ENCODE measurements at places on chromosomes 4 and X. TPM values are rescaled to one million over a fixed set of nuclear protein-coding genes. Genes with fewer than 3 reads are reported as not detected.
A peak's percentile ranks its signal among the peaks of the same experiment; 100 is the strongest.

- DNase-seq: no peak
Observed at GRCh38 chrX:103372886-103373285, 3.5 kb upstream of the BEX3 start.

DNA sequence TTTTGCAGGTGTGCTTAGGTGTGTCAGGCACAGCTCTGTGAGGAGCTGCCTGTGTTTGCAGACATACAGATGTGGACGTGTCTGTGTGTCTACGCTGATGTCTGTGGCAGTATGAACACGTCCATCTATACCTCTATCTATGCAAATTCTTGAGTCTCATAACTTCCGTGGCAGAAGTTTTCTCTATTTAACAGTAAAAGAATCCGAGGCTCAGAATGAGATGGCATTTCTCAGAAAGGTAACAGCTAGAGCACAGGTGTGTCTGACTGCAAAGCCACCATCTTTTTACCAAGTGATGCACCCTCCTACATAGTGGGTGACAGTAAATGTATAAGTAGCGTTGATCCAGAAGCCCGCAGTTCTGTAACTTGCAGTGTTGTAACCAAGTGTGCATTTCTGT is 39.9 kb upstream of the CYP4V2 start:
- no peak for DNase-seq

GRCh38 chr4:53854991-53855568 is 209.3 kb downstream of the CHIC2 start:
- DNase-seq: no peak

DNA sequence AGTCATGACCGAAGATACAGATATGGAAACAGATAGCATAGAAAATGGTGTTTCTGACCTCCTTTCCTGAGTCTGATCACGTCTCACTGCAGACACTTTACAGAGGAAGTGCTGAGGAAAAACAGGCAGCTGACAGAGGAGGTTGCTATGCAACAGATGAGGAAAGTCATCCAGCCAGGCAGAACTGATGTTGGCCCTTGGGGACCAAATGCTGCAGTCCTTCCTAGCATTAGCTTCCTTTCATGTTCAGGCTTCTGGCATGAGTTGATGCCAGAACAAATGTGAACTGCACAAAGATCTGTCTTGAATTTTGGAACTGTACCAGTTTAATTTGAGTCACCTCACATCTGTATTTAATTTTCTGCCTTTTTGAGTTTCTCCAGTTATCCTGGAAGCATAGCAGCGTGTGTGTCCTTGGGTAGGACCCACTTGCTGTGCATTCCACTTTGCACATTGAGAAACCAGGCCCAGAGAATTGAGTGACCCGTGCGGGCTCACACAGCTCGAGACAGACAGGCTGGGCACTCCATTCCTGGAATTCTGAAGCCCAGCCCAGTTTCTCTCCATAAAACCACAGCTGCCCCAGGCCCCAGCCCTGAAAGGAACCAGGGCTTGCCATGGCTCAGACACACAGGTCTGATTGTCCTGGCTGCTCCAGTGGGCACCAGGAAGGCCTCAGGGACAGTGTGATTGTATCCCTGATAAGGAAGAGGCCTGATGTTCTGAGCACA is 1.4 kb upstream of the MAGED1 start:
- peak; percentile 64 for DNase-seq

- no peak for DNase-seq
Observed at GRCh38 chr4:11011249-11011648, 326.7 kb upstream of the CLNK start.

DNA sequence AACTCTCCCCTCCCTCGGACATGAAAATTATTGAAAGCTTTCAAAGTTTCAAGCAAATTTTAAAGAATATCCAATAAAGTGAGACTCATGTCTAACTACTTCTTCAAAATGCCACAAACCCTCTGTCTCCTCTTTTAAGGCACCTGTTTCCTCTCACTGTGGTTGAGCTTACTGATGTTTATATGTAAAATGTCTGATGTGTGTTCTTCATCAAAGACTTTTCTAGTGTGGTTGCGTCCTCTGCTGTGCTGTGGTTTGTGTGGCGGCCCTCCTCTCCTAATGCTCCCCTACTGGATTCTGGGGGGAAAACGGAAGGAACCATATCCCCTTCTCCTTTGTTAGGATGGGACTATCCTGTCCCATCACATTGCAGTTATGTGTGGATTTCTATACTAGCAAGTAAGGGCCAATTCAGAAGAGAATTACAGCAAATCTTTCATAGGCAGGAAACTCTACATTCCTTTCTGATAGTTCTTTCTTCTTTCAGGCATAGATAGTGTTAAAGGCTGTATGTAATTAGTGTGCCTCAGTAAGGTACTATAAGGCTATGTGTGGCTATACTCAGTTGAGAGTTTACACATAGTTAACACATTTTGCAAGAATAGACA is 221.0 kb upstream of the GPRIN3 start:
- no peak for DNase-seq

DNA sequence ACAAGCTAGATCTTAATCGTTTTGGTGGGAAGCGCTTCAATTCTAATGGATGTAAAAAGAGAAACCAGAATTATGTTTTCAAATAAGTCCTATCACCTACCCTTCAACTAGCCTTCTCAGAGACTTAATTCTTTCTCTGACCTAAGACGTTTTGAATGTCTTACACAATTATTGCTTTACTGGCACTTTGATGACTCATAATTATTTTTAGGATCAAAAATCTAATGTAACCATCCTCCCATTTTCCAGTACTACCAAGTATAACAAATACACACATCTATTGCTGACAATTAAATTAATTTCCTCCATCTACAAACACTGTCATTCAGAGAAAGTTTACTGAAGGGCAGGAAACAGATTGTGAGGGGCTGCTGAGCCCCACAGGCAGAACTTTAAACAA is 108.6 kb downstream of the PPP3CA start:
- DNase-seq: no peak

DNA sequence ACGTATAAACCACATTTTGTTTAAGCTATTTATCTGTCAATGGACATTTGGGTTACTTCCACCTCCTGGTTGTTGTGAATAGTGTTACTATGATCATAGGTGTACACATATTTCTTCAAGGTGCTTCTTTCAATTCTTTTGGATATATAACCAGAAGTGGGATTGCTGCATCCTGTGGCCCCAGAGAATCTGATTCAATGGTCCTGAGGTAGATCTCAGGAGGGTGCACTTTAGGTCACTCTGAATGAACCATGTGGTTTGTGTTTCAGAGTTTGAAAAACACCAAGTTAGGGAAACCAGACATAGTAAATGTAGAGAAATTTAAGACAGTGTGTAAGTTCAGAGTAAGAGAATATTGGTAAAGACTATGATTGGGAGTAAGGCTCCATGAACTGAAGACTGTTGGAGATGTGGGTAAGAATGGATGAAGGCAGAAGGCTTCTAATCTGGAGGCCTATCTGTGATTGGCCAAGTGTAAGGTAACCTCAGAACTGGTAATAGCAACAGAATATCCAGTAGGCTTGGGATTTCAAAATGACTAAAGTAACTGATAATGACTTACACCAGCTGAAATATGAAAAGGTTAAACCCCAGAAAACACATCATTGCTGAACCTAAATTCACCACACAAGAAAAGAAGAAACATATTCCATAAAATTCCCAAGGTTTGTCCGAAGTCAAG is 236.9 kb downstream of the CAMK2D start:
- DNase-seq: no peak

GRCh38 chr4:188841523-188841922 is 702.3 kb downstream of the TRIML1 start:
- DNase-seq: no peak

DNA sequence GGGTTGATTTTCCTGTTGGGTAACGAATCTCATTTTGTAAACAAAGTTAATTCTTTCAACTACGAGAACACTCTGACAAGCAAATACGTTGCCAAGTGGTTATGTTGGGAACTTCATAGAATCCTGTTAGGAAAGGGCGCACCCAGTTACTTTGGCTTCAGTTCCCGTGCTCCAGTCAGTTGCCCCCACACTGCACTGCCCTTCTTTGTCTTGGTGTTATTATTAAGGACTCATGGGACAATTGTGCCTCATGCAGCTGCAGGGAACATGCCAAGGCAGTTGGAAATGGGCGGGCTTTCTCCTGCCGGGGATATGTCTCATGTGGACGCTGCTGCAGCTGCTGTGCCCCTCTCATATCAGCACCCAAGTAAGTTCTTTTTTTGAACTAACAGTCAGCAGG is 28.9 kb downstream of the OFD1 start:
- no peak for DNase-seq

Gene CITED1
- 0.68 TPM for total RNA-seq

Gene SRPX2
- 10.8 TPM for total RNA-seq

Gene TMPRSS11D
- not detected for total RNA-seq
